ENCODE measurements at places on chromosomes 11 and 22.

- no peak for DNase-seq
Measured at GRCh38 chr22:22927888-22928665, 40.5 kb downstream of the IGLL5 start.

DNA sequence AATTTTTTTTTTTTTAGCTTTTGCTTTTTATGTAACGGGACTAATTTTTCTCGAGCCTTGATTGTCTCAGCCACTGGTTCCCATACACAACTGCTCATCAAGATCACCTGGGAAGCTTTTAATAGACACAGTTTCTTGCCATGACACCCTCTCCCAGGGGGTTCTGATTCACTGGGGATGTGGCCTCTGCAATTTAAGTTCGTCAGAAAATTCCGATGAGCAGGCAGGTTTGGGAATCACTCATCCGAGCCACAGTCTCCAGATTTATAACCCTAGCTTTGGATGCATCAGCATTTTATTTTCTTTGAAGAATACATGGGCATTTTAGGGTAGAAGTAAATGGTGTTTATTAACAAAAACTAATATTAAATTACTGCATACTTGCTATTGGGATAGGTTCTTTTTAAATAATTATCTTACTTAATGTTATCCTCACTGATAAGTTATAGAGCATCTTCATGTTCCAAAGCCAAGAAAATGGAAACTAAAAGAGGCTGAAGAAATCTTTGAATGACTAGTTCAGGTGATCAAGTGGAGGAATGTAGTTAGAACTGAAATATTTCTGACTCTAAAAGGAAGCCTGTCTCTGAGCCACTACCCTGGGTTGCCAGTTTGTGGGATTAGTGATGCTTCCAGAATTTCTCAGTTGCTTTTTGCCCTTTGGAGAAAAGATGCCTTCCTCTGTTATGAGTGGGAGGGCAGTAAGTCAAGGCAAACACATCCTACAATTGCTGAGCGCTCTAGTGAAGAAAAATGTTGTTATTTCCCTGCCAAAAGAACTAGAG is 319.0 kb downstream of the DDX10 start:
- peak; percentile 38 for DNase-seq

- DNase-seq = no peak
Measured at GRCh38 chr22:29944339-29944738, 61.4 kb downstream of the MTMR3 start.

GRCh38 chr22:39381930-39382329 is 17.6 kb upstream of the TAB1 start:
- DNase-seq = no peak

DNA sequence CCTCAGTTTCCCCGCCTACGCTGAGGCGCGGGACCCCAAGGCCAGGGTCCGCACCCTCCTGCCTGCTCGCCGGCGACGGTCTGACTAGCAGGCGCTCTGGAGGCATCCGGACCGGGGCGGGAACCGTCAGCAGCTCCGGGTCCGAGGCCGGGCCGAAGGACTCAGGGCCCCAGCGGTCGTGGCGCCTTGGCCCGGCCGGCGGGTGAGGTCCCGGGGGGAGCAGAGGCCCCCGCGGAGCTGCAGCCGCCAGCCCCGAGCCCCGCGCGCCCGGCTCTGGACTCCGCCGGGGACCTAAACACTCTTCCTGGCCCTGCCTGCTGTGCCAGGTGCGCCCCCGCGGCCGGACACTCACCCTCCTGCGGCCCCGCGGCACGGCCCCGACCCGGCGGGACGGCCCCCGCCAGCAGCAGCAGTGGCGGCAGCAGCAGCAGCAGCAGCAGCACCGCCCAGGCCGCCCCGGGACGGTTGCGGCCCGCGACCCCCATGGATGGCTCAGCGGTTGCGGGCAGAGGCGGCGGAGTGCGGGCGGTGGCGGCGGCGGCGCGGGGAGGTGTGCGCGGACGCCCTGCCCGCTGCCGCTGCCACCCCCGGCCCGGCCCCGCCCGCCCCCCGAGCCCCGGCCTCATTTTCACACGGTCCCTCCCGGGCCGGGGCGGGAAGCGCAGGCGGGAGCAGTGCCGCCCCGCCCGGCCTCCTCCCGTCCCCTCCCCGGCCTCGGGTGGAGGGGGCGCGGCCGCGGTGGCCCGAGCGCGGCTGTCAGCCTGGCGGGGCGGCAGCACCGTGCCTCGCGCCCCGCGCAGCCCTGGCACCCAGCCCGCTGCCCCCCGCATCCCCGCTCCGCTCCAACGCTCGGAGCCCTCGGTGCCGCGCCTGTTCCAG is at the start of gene SCUBE2:
SCUBE2 (minus strand) TSS at position 556 of the 879 bp plus-strand sequence; CDS start at position 485, 71 bp downstream.
- DNase-seq = no peak

GRCh38 chr11:124753205-124753604 is 1.1 kb upstream of the VSIG2 start:
- no peak for DNase-seq

- DNase-seq = no peak
Measured at GRCh38 chr11:14584595-14584994, 59.0 kb upstream of the PDE3B start.

Data from fibroblast of skin of scalp (primary cell).